GM04503 (cell line): ENCODE measurements at places on chromosomes 4 and X.

DNA sequence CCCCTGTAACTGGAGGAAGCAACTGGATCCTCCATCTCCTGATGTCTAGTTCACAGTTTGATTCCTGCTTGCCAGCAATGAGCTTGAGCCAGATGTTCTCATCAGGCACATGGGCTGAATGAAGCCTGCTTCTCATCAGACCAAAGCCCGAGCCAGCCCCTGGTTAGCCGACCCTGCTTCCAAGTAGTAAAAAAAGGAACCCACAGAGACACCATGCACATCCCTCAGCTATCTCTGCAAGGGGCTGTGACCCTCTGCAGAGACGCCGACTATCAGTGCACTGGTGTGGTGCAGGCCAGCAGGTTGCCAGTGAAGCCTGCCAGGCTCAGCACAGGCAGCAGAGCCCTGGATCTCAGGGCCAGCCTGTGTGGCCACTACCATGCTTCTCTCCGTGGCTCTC is 2.8 kb downstream of the DCTD start:
- DNase-seq: no peak

DNA sequence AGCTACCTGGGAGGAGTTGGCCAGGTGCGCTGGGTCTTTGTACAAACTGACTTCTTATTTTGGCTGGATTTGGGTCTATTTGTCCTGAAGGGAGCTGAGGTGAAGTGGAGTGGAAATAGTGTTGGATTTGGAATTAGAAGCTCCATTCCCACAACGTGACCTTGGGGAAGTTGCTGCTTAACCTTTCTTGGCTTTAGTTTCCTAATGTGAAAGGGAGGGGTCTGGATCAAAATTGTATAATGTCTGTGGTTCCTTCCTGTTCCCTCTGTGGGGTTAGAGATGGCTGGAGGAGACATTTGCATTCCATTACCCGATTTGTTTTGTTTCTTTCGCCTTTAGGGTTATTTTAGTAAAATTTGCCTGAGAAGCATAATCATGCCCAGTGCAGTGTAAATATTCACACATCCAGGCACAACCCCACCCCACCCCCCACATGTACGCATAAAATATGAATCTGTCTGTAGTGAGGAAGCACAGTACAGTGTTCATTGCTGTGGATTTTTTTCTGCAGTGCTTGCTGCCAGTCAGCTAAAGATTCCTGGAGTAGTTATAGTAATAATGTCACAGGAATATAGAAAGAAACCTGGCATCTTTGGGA is 21.5 kb downstream of the JADE1 start:
- no peak for DNase-seq

- no peak for DNase-seq
Measured at GRCh38 chrX:2863646-2864045, 34.9 kb downstream of the GYG2 start.

DNA sequence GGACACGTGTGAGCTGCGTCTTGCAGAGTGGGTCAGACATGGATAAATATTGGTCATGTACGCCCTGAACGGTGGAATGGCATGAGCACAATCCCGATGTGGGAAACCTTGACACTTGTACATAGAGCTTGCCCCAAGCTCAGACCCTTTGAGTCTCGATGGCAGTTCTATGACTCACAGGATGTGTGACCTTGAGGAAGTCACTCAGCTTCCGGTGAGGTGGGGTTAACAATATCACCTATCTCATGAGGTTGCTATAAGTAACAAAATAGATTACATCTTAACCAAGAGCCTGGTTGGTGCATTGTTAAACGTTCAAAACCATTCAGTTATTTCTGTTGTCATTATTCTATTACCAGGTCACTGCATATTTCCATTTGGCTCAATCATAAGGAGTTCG is 109.1 kb upstream of the TBL1X start:
- no peak for DNase-seq

GRCh38 chr4:6826781-6827508 is 44.4 kb downstream of the KIAA0232 start:
- DNase-seq: no peak

DNA sequence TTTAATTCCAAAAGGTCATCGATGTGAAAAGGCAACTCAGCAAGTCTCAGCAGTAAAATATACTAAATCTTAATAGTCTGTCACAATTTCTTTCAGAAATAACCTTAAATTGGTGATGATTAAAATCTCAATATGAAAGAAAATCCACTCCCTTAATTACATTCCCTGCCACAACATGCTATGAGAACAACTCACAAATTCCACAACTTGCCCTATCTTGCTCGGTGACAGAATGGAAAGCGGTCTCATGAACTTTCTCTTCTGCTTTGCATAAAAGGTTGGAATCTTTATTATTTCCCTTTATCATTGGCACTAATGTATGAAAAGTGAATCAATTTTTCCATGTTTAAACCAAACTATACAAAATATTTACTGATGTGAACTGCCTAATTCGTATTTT is 380.8 kb downstream of the TMA16 start:
- no peak for DNase-seq

GRCh38 chrX:120463241-120463640 is 5.9 kb downstream of the LAMP2 start:
- DNase-seq: no peak

- DNase-seq: no peak
Measured at GRCh38 chrX:867966-868647, 237.5 kb downstream of the SHOX start.

DNA sequence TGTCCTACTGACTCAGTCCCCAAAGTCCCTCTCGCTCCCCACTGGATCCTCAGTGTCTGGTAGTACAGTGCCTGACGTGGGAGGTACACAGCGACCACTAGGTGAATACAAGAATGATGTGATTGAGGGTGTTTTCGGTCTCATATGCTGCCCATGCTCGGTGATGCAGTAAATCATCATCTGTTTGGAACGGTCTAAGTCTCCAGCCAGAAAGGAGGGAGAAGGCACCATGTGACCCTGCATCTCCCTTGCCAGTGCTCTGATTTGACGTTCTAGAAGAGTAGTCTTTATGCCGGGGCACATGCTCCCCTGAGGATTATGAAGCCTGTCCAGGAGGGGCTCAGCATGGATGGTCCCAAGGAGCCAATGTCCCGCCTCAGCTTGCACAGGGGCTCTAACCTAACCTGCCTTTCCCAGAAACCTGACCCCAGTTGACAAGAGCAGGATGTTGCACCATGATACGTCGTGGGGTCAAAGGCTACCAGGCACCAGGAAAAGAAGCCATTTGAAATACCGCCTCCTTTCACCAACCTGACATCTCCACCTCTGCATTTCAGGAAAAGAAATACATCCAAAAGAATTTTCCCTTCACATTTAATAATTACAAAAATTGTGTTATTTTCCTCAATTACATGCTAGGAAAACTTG is 13.8 kb upstream of the PLXNB3 start:
- no peak for DNase-seq
